ENCODE measurements at places on chromosomes 16 and 17.

GRCh38 chr16:72969146-72969545 is 78.8 kb downstream of the ZFHX3 start:
- DNase-seq: no peak

DNA sequence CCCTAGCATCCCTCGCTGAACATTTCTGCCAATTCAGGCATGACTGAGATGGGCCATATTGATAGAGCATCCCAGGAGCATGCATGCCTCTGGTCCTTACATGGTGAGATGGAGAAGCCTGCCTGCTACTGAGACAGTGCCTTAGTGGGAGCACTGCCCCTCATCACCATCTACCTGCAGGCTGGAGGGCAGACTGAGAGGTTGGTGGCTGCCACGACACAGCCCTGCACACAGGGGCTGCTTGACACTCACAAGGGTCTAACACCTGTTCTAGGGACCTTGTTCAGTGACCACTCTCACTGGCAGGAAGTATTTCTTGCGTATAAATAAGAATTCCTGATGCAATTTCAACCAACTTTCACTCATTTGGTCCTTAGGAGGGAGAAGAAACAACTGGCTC is 34.0 kb downstream of the WIPI1 start:
- DNase-seq: no peak

DNA sequence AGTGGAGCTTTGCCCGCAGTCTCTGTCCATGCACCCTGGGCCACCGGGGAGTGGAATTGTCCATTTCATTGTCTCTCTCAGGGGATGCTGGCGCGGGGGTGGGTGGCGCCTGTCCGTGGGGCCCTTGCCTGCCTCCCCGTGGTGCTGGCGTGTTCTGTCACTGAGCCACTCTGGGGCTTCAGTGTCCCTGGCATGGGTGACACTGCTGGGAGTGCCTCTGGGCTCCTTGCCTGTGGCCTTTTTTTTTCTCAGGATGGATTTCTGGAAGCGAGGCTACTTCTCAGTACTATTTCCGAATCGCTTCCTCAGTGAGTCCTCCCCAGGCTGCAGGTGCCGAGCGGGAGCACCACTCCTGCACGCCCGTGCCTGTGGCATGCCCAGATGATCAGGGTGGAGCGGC is 55.0 kb downstream of the PDPK1 start:
- DNase-seq: no peak

GRCh38 chr17:16286947-16287562 is 66.2 kb downstream of the CENPV start:
- no peak for DNase-seq

GRCh38 chr17:65799454-65799853 is 238.0 kb upstream of the AXIN2 start:
- DNase-seq: no peak

DNA sequence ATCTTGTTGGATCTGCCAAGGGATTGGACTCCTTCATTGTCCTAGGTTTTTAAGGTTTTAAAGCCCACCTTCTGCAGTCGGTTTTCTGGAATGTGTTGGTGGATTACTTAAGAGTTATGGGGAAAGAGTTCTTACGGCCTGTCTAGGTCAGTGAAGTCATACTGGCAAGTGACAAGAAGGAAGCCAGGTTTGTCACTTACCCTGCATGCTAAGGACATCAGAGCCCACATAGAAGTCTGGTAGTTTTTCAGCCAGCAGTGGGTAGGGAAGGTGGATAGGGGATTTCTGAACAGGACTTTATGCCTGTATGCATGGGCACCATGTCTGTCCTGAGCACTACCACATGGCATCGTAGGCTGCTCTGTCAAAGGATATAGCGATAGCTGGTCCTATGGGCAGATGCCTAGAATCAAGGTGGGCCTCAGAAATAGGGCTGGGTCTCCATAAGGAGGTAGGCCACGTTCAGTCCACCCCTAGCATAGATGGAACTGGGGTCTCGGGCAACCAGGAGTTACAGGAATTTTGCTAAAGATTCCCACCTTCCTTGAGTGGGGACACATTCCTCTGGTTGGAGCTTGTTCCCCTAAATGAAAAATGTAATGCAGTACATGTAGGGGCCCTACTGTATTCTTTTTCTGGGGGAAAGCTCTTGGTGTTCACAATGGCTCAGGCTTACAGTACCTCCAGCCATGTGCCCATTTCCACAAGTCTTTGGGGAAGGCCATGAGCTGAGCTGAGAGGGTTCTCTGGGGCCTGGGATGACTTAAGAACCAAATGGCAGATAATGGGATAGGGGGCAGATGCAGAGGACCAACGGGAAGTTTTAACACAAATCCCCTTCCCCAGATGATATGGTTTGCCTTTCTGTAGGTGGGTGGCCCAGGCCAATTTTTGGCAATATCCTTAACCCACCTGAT is 27.5 kb downstream of the TRPV2 start:
- no peak for DNase-seq

DNA sequence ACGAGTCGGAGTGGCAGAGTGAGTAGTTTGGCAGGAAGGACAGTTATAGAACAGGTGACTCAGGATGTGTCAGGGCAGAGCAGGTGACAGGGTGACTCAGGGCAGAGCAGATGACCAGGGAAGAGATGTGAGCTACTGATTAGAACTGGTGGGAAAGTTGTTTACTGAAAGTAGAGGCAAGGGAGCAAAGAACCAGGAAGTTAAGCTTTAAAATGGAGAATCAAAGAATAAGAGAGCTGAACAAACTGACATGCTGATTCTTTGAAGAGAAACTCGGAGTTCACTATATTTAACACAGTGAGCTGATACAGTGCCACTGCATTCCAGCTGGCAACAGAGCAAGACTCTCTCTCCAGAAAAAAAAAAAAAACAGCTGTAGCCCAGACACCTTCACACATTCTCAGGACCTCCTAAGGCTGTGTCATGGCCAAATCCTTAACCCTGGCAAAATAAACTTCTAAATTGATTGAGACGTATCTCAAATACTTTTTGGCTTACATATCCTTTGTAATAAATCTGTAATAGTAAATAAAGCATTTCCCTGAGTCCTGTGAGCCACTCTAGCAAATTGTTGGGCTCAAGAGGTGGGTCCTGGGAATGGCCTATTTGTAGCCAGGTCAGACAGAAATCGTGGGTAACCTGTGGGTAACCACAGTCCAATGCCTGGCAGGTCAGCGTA is 12.3 kb upstream of the UBE2I start:
- no peak for DNase-seq

DNA sequence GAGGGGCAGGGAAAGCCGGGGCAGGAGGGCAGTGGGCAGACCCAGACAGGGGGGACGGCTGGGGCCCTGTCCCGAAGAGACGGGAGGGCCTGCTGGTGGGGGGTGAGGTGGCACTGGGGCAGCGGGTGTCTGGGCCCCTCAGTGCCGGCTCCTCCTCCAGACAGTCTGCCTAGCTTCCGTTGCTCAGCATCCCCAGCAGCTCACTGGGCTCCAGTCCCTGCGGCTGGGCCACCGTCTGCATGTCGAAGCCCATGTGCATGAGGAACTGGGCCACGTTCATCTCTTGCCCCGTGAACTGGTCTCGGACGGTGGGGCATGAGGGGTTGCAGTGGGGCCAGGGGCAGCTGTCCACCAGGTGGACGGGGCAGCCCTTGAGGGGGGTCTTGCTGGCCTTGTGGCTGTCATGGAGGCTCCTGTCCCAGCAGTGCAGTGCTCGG is 5.8 kb upstream of the MYADML2 start:
- no peak for DNase-seq
